T-helper 9 cell (primary cell): ENCODE measurements at places on chromosomes 5 and 9.

GRCh38 chr5:118862596-118862995 lies 125.8 kb downstream of the DTWD2 start:
- DNase-seq: no peak

DNA sequence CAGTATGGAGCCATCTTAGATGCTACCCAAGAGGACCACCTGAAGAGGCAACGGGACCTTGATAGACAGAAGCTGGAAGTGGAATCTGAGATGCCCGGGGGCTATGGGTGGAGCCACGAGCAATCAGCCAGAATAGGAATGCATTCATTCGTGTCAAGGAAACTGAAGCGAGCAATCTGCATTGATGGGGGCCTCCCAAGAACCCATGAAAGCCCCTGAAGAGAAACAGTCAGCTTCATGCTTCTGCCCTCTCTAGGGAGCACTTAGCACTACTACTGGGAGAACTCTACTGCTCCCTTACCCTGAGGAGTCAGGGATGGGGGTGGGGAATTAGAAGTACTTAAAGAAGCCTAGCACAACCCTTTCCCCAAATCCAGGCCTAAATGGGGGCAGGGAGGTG lies 51.9 kb upstream of the TCERG1 start:
- no peak for DNase-seq

DNA sequence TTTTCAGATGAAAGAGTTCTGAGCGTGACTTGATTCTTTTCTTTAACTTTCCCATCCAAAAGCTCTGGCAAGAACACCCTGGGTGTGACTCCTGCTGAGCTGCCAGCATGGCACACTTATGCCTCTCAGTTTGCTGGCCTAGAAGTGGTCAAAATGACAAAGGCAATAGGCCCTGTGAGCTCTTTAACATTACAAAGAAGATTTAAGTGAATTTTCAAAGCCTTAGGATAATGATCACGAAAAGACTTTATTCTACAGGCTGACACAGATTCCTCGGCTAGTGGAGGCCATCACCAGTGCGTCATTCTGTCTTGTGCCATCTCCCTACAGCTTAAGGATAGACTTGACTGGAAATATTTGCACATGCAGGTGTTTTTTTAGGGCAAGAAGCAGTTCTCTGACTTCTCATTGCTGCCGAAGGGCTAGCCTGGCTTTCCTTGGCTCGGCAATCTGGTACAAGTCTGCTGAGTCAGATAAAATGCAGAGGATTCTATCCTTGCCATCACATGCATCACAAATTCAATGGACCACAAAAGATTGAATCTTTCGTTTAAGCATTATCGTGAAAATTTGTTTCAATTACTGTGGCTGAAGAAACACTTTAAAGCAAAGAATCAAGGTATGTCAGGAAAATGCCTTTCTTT lies 311.5 kb downstream of the COX7C start:
- no peak for DNase-seq

DNA sequence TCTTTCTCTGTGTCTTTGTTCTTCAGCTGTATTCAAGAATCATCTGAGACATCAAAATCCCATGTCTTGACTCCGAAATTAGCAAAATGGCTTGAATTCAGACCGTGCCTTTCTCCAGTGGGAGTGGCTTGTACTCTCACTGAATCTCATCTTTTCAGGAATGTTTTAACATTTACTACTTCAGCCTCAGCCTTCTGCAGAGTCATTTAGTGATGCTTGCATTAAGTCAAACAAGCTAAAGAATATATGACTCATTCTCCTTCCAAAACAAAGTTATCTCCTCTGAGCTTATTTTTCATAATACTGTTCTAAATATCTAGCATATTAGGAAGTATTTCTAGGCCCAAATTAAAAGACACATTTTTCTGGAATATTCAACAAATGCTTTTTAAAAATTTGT lies 205.3 kb downstream of the CDH10 start:
- DNase-seq: no peak

- DNase-seq: no peak
Observed at GRCh38 chr9:104586496-104587180, 12.6 kb downstream of the OR13C5 start.

DNA sequence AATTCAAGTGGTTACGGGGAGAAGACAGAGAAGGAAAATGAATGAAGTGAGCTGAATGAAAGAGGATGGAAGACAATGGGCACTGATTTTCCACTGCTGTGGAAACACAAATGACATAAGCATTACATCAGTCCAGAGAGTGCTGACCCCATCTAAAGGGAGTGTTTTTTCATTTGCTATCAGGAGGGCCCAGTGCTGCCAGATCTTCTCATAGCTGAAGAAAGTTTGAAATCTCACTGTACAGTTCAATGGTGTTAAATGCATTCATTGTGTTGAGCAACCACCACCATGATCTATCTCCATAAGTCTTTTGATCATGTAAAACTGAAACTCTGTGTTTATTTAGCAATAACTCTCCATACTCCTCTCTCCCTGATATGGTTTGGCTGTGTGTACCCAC lies 41.5 kb upstream of the STARD4 start:
- DNase-seq: no peak

DNA sequence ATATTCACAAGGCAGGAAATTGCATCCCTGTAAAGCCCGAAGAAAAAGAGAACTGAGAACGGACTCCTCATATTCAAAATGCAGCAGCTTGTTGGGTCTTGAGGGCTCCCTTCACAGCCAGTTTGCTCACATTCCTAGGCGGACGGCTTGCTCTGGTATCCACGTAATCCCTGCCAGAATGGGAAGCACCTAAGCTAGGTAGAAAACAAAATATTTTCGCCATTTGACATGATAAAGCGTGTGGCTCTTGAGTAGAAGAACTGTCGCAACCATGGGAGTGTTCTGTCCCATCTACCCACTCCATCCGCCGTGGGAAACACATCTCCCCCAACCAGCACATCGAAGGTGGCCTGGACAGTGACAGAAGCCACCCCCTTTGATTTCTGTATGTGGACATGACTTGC lies 183.1 kb downstream of the GAS1 start:
- DNase-seq: no peak

DNA sequence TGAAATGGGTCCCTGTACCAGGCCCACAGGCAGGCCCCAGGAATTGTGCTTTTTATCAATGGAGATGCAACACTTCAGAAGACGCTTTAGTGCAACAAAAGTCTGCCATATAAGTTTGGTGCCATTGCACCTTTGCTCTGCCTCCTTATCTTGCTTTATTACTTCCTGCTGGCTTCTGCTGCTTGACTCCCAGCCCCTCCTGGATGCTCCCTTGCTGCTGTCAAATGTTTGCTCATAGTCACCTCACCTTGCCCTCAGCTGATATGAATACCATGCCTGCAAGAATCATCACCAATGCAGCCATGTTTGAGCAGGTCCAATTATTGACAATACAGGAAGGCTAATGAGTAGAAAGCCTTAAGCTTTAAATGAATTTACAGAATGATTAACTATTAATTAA lies 25.4 kb downstream of the MEGF10 start:
- DNase-seq: no peak

- DNase-seq: no peak
Observed at GRCh38 chr9:129473523-129474244, 147.2 kb downstream of the C9orf50 start.

- no peak for DNase-seq
Observed at GRCh38 chr9:117682955-117683710, 21.1 kb upstream of the TLR4 start.

GRCh38 chr9:89801742-89802670 lies 197.2 kb downstream of the GADD45G start:
- no peak for DNase-seq

DNA sequence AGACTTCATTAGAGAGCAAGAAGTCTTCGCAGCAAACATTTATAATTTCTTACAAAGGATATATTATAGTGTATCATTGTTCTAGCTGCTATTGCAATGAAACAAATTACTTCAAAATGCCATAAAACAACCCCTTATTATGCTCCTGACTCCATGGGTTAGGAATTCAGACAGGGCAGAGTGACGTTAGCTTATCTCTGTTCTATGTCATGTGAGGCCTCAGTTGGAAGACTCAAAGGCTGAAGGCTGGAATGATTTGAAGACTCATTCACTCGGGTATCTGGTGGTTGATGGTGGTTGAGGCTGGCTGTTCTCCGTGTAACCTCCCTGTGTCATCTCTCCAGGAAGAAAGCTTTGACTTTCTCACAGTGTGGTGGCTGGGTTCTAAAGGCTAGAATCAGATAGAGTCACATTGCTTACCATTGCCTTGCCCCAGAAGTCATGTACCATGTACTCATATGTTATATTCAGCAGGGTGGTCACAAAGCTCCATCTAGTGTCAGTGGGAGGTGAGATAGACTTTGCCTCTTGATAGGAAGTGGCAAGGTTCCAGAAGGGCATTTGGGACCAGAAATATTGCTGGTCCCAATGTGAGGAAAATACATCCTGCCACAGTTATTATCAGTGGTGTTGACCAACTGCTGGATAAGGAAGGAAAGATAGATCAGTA lies 226.9 kb downstream of the TMEM38B start:
- DNase-seq: no peak

- no peak for DNase-seq
Observed at GRCh38 chr9:27358007-27358406, 61.1 kb upstream of the EQTN start.

DNA sequence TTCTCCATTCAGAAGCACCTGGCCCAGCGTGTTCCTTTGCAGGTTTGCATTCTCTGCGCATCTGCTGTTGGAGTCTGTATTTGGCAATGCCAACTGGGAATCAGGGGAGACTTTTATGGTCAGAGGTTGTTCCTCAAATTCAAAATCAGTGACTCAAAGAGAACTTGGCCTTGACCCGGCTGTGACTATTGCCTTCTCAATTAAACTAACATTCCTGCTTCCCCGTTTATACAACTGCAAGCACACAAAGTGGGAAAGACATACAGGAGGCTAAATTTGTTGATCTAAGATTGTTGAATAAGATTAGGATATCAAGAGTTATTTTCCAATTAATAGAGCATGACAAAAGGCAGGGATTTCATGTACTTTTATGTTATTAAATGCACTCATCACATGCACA lies 402.4 kb upstream of the IRX2 start:
- DNase-seq: no peak

DNA sequence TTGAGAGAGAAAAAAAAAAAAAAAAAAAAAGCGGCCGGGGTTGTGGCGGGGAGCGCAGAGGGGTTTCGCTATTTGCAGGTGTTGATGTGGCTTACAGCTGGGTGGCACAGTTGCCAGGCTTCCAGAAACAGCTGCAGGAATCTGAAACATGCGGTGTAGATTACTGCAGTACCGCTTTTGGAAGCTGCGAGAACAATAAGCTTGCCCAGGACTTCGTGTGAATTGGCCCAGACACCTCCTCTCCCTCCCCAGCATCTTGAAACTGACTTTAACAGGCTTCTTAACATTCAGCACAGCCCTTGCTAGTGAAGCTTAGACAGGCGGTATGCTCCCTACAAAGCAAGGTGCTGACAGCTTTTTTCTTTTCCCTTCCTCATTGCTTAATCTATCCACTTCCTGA lies 104.0 kb downstream of the ATP10B start:
- no peak for DNase-seq

- DNase-seq: no peak
Observed at GRCh38 chr5:67578011-67578410, 381.4 kb upstream of the CD180 start.

GRCh38 chr9:93088656-93089015 lies 7.4 kb upstream of the CARD19 start:
- no peak for DNase-seq

- DNase-seq: peak; percentile 37
Observed at GRCh38 chr9:122464633-122465567, 12.8 kb downstream of the OR1J1 start.

GRCh38 chr5:50958852-50959457 lies 292.5 kb downstream of the PARP8 start:
- DNase-seq: no peak

DNA sequence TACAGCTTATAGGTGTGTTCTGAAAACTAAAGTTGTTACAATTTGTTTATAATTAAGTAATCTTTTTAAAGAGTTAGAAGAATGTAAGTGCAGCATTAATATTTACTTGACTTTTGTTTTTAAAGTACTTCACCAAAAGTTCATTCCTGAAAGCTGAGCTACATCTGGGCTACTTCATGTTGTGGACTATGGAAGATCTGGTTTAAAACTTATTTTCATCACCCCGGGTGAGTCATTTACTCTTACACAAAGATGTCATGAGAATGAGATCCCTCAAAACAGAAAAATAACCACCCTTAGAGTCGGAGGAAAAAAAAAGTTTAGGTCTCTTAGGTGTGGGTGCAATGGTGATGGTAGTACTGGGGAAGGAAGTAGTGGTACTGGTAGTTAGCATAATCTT lies 5.1 kb downstream of the POU5F2 start:
- DNase-seq: no peak

DNA sequence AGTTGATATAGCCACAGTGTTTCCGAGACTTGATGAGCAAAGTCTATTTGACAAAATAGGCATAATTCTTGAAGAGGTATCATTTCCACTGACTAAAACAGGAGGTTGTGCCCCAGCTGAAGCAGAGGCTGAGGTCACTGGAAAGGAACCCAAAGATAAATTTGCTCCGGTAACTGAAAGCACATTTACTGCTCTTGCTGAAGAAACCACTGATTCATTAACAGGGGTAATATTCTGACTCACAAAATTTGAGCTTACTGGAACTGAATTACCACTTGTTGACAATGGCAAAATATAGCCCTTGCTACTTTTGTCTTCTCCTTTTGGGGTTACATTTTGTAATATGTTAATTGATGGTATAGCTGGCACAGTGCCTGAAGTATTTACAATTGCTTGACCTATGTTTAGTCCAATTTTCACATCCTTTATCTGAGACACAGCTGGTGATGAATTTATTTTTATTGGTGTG lies 30.2 kb downstream of the MLANA start:
- no peak for DNase-seq

DNA sequence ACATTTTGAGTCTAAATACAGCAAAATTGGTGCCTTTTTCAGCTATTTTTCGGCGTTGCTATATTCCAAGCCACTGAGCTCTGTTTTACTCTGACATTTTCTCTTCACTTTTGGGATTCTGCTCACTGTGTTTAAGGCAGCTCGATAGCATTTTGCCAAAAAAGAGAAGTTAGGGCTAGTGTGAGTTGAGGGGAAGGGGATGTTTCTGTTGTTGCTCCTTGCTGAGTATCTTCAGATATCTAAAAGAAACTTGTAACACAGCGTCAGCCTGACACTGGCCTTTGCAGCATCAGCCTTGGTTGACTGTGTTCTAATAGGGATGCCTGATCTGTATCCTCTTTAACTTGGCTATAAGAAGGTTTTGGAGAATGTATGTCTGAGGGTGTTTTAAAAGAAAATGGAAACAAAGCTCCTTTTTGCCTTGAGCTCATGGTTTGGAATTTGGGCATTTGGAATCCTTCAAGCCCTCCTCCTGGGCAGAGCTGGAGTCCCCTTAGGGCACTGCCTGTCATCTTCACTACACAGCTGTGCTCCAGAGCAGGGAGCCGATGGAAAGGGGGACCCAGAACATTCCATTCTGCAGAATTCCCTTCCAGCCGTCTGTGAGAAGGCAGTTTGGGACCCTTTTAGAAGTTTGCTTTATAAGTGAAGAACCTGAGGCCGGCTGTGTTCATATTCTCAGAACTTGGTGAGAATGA lies 63.0 kb downstream of the EXOSC2 start:
- no peak for DNase-seq

DNA sequence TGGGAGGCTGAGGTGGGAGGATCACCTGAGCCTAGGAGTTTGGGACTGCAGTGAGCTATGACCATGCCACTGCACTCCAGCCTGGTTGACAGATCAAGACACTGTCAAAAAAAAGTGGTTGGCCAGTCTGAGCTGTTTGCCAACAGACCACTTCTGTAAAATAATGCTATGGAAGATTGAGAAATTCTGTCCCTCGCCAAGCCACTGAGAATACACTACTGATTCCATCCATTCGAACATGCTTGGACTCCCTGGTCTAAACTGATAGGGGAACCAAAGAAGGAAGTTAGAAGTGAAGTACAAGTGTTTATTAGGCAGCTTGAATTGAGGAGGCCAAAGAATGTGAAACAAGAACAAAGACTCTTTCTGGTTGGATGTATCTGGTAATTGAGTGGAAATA lies 27.2 kb downstream of the ENC1 start:
- no peak for DNase-seq
